ENCODE measurements at places on chromosomes 6 and 20. TPM values are rescaled to one million over a fixed set of nuclear protein-coding genes. Genes with fewer than 3 reads are reported as not detected.

DNA sequence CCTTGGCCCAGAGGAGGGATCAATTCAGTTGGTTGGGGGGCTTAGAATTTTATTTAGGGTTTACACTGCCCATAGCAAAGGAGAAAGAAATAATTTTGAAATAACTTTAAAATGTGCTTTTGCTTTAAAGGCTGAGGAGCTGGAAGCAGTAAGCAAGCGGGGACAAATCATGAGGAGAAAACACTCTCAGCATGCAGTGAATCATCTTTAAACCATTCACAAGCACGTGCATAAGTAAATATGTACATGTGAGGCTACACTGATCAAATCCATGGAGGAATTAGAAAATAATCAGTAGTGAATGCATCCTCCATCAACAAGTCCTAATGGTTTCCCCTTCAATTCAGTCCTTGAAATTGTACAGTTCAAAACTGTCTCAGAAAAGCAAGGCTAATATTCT lies 181.0 kb downstream of the MTFR2 start:
- peak; percentile 81 for DNase-seq
- H3K4me3 ChIP-seq = no peak overlapping the region
- H3K27me3 ChIP-seq = no peaks in the 10 kb centered on the region
- H3K27ac ChIP-seq = no peak overlapping the region

DNA sequence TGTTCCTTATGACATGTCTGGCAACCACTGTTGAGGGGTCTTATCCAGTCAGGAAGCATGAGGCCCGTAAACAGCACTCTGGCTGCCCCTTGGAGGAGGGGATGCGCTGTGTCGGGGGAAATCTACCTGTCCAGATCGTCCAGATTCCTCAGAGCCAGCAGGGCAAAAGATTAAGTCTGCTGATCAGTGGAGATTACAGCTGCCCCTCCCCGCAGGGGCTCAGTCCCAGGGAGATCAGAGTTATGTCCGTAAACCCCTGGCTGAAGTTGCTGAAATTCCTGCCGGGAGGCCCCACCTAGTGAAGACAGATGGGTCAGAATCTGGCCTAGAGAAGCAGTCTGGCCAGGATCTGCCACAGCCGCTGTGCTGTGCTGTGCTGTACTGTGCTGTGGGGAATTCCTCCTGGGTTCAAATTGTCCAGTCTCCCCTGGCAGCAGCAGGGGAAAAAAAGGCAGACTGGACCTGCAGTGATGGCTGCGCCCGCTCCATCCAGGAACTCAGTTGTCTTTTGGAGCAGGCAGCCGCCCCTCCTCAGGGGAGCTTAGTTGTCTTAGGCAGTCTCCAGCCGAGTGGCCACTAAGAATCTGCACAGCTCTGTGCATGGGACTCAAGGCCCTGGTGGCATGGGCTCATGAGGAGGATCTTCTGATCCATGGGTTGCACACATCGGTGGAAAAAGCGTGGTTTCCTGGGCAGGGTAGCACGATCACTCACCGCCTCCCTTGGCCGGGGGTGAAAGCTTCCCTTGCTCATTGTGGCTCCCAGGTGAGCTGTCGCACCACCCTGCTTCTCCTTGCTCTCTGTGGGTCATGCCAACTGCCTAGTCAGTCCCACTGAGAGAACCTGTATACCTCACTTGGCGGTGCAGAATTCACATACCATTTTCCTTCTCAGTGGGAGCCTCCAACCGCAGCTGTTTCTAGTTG lies 1368.8 kb upstream of the ADGRB3 start:
- no peaks in the 10 kb centered on the region for H3K4me1 ChIP-seq
- H3K4me3 ChIP-seq = no peak overlapping the region
- no peaks in the 10 kb centered on the region for H3K27me3 ChIP-seq

GRCh38 chr20:20489054-20489453 lies 121.2 kb downstream of the INSM1 start:
- no peak overlapping the region for H3K4me3 ChIP-seq
- no peak for DNase-seq
- H3K36me3 ChIP-seq = no peaks in the 10 kb centered on the region
- no peak overlapping the region for H3K27ac ChIP-seq
- no peaks in the 10 kb centered on the region for H3K4me1 ChIP-seq

DNA sequence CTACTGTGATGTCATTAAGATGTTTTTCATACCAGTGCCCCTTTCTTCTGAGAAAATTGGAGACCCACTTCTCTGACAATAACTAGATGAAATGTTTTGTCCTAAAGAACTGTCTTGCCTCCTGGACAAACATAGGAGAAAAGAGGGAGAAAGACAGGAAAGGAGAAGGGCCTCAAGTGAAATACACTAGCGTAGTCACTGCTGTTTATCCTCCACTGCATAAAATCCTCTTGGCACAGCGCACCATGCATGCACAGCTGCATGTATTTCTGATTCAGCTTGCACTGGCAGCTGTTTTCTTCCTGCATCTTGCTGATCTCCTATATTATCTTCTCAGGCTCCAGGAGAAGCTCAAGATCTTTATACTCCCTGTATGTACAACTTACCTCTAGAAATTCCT lies 158.0 kb upstream of the BMP5 start:
- H3K36me3 ChIP-seq = no peaks in the 10 kb centered on the region
- H3K4me3 ChIP-seq = no peak overlapping the region
- H3K4me1 ChIP-seq = peaks cover 13% of the 10 kb centered on the region
- H3K27ac ChIP-seq = no peak overlapping the region
- DNase-seq = no peak

GRCh38 chr20:49631856-49632418 lies 64.0 kb upstream of the PTGIS start:
- DNase-seq = no peak
- H3K36me3 ChIP-seq = peaks cover 6% of the 10 kb centered on the region
- H3K4me3 ChIP-seq = no peak overlapping the region
- no peak overlapping the region for H3K27ac ChIP-seq

DNA sequence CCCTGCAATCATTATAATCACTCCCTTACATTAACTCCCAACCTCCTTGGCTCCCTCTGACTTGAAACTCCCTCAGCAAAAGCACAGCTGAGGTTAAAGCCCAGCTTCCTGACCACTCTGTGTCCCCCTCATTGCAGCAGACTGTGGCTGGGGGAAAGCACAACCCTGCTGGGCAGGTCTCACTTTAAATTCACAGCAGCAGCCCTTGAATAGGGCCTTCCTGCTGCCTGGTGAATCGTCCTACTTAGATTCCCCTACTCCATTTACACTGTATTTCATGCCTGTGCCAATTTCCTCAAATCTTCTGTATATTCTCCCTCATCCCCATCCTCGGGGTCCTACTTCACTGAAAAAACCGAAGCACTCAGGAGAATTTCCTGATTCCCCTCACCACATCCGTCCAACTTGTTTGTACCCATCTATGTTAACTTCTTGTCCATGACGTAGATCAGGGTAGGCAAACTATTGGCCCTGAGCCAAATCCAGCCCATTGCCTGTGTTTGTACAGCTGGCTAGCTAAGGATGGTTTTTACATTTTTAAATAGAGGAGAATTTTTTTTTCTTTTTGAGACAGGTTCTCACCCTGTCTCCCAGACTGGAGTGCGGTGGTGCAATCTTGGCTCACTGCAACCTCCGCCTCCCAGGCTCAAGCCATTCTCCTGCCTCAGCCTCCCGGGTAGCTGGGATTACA lies 31.5 kb upstream of the GCM1 start:
- no peaks in the 10 kb centered on the region for H3K4me1 ChIP-seq
- H3K27me3 ChIP-seq = no peaks in the 10 kb centered on the region
- H3K36me3 ChIP-seq = no peaks in the 10 kb centered on the region
- H3K4me3 ChIP-seq = no peak overlapping the region
- peak; percentile 72 for DNase-seq
- no peak overlapping the region for H3K27ac ChIP-seq

DNA sequence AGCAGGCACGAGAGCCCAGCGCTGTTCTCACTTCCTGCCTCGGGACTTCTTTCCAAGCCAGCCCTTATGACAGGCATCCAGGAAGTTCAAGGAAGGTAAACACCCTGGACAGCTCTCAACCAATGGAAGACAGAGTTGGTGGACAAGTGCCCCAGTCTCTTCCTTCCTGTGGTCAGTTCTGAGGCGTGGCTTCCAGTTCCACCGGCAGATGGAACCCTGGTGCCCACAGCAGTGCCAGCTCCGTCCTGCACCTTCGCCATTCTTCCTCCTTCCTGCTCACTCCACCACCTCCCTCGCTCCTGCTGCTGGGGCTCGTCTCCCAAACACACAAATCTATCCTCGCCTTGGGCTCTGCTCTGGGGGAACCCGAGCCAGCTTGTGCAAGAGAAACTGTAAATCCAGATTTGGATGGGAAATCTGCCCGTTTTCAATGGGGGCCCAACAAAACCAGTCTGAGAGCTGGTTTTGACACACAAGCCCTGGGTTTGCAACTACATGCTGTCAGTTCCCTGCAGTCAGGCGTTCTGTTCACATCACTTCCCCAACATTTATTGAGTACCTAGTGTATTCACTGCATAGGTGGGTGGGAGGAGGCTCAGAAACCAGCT lies 162.7 kb downstream of the GRM4 start:
- H3K27me3 ChIP-seq = no peaks in the 10 kb centered on the region
- H3K4me3 ChIP-seq = no peak overlapping the region
- peaks cover 4% of the 10 kb centered on the region for H3K4me1 ChIP-seq
- no peak for DNase-seq
- no peaks in the 10 kb centered on the region for H3K36me3 ChIP-seq

GRCh38 chr6:34045771-34046170 lies 100.1 kb downstream of the GRM4 start:
- H3K4me3 ChIP-seq = no peak overlapping the region
- H3K27me3 ChIP-seq = no peaks in the 10 kb centered on the region
- no peak overlapping the region for H3K27ac ChIP-seq
- no peak for DNase-seq
- no peaks in the 10 kb centered on the region for H3K36me3 ChIP-seq

DNA sequence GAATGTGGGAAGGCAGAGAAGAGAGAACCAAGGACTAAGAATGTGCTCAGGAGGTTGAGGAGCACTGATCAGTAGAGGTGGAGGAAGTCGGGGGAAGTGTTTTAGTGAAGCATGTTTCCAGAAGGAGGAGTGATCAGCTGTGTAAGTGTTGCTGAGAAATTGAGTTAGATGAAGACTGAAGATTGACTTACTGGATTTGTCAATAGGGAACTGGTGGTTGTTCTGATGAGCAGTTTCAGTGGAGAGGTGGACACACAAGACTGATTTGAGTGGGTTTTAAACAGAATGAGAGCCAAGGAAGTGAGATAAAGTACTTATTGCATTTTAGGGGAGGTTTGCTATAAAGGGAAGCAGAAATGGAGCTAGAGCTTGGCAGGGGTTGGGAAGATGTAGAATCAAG lies 182.6 kb downstream of the CDKAL1 start:
- H3K4me1 ChIP-seq = peaks cover 5% of the 10 kb centered on the region
- H3K36me3 ChIP-seq = no peaks in the 10 kb centered on the region
- no peak for DNase-seq
- H3K27ac ChIP-seq = no peak overlapping the region

DNA sequence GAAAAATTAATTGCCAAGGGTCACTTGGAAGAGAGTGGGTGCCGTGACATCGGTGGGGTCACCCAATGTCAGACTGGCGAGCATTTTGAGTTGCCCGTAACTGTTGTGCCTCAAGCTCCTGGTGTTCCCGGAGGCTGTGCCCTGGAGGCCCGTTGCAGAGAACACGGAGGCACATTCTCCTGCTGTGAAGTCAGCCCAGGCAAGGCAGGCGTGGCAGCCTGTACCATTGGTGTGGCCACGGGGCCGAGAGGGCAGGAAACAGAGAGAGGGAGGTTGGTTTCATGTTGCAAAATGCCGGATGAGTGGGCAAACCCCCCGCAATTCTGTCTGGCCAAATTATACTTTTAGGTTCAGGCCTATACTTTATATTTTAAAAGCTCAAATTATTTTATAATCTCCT lies 81.2 kb downstream of the THBS2 start:
- no peaks in the 10 kb centered on the region for H3K27me3 ChIP-seq
- no peaks in the 10 kb centered on the region for H3K4me1 ChIP-seq
- no peak overlapping the region for H3K4me3 ChIP-seq

DNA sequence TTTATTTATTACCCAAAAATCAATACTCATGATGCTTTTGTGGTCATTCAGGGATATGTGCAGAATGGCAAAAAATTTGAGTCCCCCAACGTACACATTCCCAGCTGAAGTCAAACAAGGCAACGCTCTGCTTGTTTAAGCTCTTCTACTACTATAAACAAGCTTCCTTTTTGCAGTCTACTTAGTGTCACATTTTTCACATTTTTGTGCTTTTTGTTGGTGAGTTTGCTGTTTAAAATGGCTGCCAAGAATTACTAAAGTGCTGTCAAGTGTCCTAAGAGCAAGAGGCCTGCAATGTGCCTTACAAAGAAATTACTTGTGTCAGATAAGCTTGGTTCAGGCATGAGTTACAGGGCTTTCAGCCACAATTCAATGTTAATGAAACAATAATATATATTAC lies 2.1 kb downstream of the WFDC8 start:
- no peaks in the 10 kb centered on the region for H3K4me1 ChIP-seq
- H3K27ac ChIP-seq = no peak overlapping the region
- no peak overlapping the region for H3K4me3 ChIP-seq
- H3K27me3 ChIP-seq = no peaks in the 10 kb centered on the region

Gene TREML2
- not detected for total RNA-seq

Gene C20orf204
- total RNA-seq = 0.88 TPM

Gene COX4I2
- total RNA-seq = not detected

Gene FAM184A
- 4.2 TPM for total RNA-seq

Gene AKIRIN2
- total RNA-seq = 48.3 TPM

Gene FERMT1
- total RNA-seq = 9.3 TPM

Measured in cardiac muscle cell (in vitro differentiated cells and primary cell).